ENCODE measurements at places on chromosomes 1 and 21.

- DNase-seq, result no peak
These were observed 8.6 kb upstream of the PIGV start for GRCh38 chr1:26779098-26779668.

GRCh38 chr21:29675451-29675850 is 264.3 kb downstream of the GRIK1 start:
- no peak for DNase-seq

GRCh38 chr1:185325413-185325812 is 8.4 kb upstream of the IVNS1ABP start:
- DNase-seq, result no peak

GRCh38 chr1:37862330-37862729 is 2.9 kb upstream of the MTF1 start:
- no peak for DNase-seq

DNA sequence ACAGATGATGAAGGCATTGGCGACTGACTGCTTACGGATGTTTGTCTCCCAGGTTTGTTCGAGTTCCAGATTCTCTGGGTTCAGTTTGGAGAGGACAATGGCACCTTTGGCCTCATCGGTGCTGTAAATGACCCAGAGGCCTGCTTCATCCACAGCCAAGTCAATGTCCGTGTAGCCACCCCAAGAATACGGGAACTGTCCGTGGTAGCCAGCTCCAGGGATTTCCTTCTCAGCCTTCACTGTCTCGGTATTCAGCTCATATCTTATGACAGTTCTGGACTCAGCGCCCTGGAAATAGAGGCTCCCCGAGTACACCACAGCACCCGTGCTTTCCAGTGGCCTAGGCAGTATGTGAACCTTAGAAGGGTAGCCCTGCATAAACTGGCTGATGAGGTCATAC is 14.1 kb downstream of the MYOCOS start:
- DNase-seq, result no peak

DNA sequence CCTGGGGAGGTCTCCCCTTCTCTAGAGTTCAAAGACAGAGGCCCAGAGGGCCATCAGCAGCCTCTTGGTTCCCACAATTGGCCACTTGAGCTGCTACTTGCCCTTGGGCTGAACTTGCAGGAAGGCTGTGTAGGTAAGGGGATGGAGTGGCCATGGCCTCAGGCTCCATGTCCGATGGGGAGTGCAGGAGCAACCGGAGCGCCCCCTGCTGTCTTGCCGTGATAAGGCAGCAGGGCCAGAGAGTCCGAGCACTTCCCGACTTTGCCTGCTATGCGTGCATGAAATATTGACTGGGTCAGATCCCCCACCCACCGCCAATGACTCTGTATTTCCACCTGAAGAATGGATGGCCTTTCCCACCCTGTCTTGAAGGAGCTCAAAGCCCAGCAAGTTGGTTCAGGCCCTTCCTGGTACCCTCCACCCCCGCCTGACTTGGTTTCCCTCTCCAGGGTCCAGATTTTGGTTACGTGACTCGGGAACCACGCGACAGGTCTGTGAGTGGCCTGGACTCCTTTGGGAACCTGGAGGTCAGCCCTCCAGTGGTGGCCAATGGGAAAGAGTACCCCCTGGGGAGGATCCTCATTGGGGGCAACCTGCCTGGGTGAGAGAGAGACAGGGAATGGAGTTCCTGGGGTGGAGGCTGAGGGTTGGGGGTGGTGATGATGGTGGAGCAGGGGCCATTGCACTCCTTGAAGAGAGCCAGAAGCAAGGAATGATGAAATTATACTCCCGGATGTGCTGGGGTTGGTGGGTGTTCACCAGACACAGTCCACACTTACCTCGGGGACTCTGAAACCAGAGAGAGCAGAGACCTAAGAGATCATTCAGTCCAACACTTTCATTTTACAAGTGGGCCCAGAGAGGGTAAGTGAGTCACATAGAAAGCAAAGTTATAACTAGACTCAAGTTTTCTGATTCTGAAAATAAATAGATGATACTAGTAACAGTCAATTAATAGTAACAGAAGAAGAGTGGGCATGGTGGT is 25.6 kb downstream of the PADI3 start:
- DNase-seq, result no peak
